Calu3 (cell line): ENCODE measurements at places on chromosomes 4 and X.
A peak's percentile ranks its signal among the peaks of the same experiment; 100 is the strongest.

- no peak for DNase-seq
Observed at GRCh38 chrX:69117876-69118526, 47.3 kb downstream of the PJA1 start.

GRCh38 chrX:54540289-54540688, 10.3 kb downstream of the GNL3L start:
- DNase-seq: no peak

GRCh38 chr4:142314247-142314646, 531.9 kb downstream of the INPP4B start:
- no peak for DNase-seq

DNA sequence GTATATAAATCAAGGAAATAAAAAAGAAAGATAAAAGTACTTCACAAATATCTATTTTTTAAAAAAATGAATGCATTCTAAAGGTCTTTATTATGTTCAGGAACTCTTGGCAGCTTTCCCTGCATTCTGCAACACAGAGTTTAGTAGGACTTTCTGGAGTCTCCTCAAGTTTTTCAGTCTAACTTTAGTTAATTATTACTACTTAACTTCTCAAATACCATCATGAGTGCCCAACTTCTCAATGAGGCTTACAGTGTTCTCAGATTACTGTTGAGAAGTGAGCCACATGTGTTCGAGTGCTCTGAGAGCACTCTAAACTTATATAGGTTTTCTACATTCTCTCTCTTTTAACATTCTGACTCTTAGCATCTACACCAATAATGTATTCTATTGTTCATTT, 1852.9 kb upstream of the PCDH10 start:
- DNase-seq: no peak

DNA sequence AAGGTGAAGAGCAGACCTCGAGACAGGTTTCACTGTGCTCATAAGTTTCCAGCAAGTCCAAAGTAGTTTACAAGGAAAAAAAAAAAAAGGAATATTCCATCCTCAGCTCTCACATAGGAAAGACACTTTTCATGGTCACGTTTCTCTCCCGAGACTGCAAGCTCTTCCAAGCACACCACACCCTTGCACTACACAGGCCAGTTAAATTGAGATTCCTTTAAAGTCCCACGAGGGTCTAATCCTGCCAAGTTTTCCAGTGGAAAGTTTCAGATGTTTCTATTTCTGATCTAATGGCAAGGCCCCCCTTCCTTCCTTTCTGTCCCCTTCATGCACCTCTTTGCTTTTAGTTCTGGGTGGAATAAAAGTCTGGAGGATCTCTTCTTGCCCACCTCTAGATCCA, 67.9 kb upstream of the PCDH19 start:
- DNase-seq: no peak

- no peak for DNase-seq
Observed at GRCh38 chr4:168787801-168788595, 222.1 kb downstream of the CBR4 start.

DNA sequence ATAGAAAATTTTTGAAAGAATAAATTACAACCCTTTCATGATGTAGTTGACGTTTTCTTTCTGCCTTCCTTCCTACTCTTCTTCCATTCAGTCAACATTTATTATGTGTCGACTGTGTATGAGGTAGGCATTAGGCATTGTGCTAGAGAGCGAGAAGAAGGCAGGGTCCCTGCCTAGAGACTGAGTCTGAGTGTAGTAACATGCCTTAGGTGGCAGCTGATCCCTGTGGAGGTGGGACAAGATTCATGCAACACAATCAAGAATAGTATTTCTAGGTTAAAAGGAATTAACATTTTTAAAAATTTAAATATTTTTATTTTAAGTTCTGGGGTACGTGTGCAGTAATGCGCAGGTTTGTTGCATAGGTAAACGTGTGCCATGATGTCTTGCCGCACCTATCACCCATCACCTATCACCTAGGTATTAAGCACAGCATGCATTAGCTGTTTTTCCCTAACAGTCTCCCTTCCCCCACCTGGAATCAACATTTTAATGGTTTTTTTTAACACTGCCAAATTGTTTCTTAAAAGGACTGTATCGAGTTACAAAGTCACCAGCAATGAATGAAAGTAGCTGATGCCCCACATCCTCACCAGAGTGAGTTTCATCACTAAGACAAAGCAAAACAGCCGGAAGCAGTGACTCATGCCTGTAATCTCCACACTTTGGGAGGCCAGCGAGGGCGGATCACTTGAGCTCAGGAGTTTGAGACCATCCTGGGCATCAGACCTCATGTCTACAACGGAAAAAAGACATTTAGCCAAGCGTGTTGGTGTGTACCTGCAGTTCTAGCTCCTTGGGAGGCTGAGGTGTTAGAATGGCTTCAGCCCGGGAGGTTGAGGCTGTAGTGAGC, 84.0 kb downstream of the WWC2 start:
- DNase-seq: peak; percentile 61

- DNase-seq: no peak
Observed at GRCh38 chr4:153257151-153257620, 52.9 kb downstream of the TRIM2 start.

GRCh38 chr4:138199568-138200235, 42.4 kb downstream of the SLC7A11 start:
- DNase-seq: peak; percentile 67

DNA sequence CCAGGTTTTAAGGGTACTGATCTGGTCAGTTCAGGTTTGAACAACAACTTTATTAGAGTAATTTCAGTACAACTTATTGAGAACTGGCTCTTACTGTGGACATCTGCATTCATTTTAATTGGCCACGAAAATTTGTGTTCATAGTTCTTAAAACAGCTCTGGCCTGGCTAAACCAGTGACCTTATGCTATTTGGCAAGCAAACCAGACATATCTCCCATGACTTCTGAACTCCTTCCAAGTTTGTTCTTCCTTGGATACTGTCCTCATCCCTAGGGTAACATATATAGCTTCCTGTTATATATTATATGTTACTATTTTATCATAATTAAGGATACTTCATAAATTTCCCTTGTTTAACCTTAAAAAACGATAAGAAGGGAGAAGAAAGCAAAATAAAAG, 841.9 kb downstream of the TRAM1L1 start:
- DNase-seq: no peak

- peak; percentile 1 for DNase-seq
Observed at GRCh38 chr4:10893395-10893794, 208.8 kb upstream of the CLNK start.

DNA sequence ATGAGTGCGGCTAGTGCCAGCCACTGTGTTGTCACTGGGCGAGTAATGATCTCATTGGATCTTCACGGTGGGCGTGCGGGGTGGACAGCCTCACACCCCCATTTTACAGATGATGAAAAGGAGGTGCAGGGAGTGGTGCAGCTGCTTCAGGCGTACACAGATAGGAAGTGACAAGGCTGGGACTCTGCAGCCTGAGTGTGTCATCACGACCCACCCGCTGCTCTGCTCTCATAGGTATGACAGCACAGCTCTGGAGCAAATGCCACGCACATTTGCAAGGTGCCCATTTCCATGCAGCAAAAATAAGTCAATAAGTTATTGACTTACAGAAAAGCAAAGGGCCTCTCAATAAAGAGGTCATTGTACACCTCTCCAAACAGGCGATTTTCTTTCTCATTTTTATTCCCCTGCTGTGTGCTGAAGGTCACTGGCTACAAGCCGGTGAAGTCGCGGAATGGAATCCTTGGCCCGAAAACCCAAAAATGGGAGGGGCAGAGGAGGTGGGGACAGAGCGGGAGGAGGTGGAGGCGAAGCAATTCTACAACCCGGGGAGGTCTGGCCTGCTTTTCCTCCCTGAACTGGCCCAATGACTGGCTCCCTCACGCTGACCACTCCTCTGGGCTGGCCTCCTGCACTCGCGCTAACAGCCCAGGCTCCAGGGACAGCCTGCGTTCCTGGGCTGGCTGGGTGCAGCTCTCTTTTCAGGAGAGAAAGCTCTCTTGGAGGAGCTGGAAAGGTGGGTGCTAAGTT, at the start of gene SOD3:
TSS of gene SOD3 (plus strand) at position 658 of the 750 bp plus-strand sequence. CDS start 3,949 bp downstream, outside the sequence.
- DNase-seq: peak; percentile 78

- DNase-seq: peak; percentile 3
Observed at GRCh38 chrX:154840856-154841255, 6.4 kb upstream of the SMIM9 start.

DNA sequence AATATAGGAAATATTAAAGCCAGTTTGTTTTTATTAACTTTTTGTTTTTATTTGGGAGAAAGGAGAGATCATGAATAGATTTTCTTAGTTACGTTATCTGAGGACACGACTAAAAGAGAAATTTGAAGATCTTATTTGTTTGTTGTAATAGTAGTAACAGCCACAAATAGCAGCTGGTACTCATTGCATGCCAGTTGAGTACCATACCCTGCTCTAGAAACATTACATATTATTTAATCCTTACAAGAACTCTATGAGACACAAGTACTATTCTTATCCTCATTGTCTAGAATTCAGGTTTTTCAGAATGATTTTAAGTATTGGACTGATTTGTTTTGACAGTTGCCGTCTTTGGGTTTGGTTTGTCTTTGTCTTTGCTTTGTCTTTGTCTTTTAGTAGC, 31.8 kb downstream of the USP53 start:
- DNase-seq: no peak

- DNase-seq: no peak
Observed at GRCh38 chr4:17807446-17807845, 3.1 kb downstream of the DCAF16 start.

DNA sequence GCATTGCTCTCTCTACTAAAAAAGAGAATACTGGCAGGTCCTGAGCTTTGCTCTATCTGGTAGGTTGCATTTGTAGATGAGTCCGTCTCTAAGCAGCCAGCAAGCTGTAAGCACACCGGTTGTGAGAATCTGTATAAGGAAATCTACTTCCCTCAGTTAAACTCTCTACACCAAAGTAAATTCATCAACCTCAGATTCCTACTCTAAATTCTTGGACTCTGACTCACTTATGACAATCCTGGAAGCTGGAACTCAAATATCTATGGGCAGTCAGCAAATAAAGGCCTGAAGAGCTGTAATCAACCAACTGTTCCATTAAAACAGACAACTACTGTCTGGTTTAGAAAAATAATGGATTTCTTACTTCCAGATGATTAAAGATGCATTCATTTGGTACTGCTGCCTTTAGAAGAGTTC, 37.9 kb downstream of the FAT1 start:
- no peak for DNase-seq

- DNase-seq: no peak
Observed at GRCh38 chr4:45692131-45692735, 431.6 kb downstream of the GABRG1 start.

DNA sequence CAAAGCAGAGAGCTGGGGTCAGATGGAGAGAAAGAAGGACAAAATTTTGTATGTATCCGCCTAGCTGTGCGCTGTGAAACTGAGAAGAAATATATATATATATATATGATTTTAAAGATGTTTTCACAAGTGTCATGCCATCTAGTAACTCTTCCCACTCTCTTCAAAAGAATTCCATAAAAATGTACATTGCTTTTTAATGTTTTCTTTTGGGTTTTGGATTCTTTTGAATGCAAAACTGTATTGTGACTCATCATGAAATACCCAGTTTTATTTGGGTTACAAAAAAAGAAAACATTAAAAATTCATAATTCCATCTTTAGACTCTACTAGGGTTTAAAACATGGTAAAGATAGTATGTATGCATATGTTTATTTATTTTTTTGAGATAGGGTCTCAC, 34.3 kb upstream of the IGFBP7 start:
- no peak for DNase-seq

DNA sequence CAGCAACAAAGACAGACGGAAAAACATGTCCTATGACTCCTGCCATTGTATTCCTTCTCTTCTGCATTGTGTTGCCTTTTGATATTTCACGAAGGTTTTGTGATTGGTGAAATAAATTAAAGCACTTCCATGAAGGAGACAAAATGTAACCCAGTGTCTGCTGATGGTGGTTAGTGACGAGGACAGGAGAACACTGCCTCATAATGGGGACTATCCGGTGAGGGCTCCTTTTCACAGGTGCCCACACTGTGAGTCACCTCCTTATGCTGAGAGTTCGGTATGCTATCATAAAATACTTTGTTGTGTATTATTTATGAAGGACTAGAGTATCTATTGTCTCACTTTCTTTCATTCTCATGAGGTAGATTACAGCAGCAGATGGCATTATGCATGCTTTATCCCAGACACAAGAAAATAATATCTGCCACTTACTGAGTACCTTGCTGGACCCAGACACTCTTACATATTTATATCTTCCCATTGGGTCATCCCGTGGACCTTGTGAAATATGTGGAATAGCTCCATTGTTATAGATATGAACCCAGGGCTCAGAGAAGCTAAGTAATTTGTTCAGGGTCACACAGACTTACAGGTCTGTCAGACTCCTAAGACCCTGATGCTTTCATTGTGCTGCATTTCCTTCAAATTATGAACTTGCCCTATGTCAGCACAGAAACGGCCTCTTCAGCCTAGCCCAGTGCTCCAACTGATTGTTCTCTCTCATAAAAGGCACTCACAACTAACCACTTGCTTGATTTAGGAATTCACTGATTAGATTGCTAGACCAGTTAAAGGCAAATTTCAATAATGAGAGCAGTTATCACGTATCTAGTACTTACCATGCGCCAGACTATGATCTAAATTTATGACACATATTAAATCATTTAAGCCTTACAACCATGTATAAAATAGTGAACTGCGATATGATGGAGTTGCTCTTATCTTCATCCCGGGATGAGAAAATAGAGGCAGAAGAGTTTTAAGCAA, 31.2 kb downstream of the PLS3 start:
- no peak for DNase-seq

GRCh38 chr4:8777320-8778196, 94.1 kb downstream of the HMX1 start:
- DNase-seq: no peak

DNA sequence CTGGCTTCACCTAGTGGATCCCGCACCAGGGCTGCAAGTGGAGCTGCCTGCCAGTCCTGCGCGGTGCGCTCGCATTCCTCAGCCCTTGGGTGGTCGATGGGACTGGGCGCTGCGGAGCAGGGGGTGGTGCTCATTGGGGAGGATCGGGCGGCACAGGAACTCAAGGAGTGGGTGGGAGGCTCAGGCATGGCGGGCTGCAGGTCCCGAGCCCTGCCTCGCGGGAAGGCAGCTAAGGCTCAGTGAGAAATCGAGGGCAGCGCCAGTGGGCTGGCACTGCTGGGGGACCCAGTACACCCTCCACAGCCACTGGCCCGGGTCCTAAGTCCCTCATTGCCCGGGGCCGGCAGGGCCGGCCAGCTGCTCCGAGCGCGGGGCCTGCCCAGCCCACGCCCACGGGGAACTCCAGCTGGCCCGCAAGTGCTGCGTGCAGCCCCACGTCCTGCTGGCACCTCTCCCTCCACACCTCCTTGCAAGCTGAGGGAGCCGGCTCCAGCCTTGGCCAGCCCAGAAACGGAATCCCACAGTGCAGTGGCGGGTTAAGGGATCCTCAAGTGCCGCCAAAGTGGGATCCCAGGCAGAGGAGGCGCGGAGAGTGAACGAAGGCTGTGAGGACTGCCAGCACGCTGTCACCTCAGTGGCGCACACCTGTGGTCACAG, 27.6 kb upstream of the PGRMC1 start:
- DNase-seq: no peak

DNA sequence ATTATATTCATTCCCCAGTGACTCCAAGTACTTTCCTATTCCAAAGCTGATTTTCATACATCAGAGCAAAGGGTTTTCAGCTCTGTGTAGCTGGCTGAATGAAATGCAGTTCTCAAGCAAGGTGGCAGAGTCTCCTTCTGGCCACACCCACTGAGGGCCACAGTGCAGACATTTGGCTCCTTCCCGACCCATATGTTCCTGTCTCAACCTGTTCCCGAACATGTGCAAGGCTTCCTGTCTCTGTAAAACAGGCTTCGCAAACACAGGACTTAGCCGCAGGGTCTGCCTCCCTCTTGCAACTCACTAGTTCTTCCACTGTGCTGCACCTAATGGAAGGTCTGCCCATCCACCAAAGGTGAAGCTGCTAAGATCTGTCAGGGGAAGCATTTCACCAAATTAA, 249.2 kb downstream of the MID1IP1 start:
- DNase-seq: no peak
